ENCODE measurements at places on chromosomes 1 and 21. TPM values are rescaled to one million over a fixed set of nuclear protein-coding genes. Genes with fewer than 3 reads are reported as not detected.

GRCh38 chr1:226599636-226600238 lies 51.2 kb downstream of the STUM start:
- peak; percentile 3 for DNase-seq

DNA sequence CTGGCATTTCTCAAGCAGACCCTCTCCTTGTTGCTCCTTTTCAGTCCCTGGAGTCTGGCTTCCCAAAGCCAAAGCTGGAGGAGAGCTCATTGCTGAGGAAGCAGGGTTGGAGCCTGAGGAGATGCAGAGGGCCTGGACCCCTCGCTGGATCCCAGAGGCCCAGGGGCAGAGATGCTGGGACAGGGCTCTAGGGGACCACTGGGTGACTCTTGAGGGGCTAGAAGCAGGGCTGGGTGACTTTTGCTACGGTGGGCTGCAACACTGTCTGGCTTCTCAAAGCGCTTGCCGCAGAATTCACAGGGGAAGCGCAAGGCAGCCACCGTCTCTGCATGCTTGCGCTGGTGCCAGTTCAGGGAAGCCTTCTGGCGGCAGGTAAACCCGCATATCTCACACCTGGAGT lies 8.8 kb downstream of the ZNF692 start:
- no peak for DNase-seq

DNA sequence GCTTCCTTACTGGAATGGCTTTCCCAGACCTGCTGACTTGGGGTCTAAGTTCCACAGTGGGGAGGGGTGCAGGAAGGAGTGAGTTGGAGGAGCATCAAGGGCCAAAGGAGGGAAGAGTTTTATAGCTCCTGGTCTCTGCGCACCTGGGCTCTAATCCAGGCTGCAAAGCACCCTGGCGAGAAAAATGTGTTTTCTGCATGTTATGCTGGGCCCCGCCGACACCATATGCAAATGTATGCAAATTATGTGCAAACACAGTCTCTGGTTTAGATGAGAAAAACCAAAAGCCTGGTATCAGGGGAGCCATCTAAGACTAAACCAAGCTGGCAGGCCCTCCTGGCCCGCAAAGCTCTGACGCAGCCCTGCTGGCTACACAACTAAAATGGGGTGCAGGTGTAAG lies 95.0 kb downstream of the VWA5B1 start:
- DNase-seq = no peak

The FAM72D gene
- total RNA-seq = 0.26 TPM
